ENCODE measurements at places on chromosomes 11 and 22. TPM values are rescaled to one million over a fixed set of nuclear protein-coding genes. Genes with fewer than 3 reads are reported as not detected.

- no peak for DNase-seq
Measured at GRCh38 chr11:64256300-64256699, 5.0 kb downstream of the PLCB3 start.

GRCh38 chr11:20099527-20099926, 60.7 kb downstream of the DBX1 start:
- no peak for DNase-seq

Gene WNT11
- not detected for total RNA-seq

GRCh38 chr22:48886604-48887393, 940.9 kb downstream of the BRD1 start:
- DNase-seq, result no peak

Gene HOATZ
- total RNA-seq, result not detected

- no peak for DNase-seq
Measured at GRCh38 chr11:367956-368413, 1.3 kb upstream of the B4GALNT4 start.

- no peak for DNase-seq
Measured at GRCh38 chr11:112558691-112559090, 298.0 kb upstream of the PLET1 start.

Gene MGAT3
- 34.1 TPM for total RNA-seq

- DNase-seq, result no peak
Measured at GRCh38 chr11:94020777-94021481, at the start of gene HEPHL1. Gene HEPHL1, plus strand, starts transcription at chr11:94021354. Its CDS starts 15 bp downstream, at chr11:94021369.

Gene SCO2
- total RNA-seq, result 4.1 TPM

DNA sequence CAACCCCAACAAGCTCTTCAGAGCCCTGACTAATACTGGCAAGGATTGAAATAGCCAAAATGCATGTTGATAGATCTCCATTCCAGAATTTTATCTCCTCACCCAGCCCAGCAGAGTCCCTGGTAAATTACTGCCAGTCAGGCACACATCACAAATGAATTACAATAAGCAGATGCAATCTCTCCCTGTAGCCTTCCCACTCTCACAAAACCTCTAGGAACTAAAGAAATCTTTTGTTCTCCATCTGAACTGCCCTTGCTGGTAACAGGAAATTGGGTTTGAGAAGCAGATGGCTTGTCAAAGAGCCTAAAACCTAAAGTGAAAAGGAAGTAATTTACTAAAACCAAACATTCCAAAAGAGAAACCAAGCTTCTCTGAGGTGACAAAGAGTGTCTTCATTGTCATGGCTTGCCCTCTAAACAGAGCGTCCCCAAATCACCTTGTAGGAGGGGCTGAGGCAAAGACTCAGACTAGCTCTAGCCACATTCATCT, 59.5 kb downstream of the FAM168A start:
- DNase-seq, result peak; percentile 24

Gene CNGA4
- total RNA-seq, result 0.97 TPM

- DNase-seq, result no peak
Measured at GRCh38 chr11:15780382-15780781, 576.0 kb downstream of the SOX6 start.

Gene OR52E5
- total RNA-seq, result not detected

DNA sequence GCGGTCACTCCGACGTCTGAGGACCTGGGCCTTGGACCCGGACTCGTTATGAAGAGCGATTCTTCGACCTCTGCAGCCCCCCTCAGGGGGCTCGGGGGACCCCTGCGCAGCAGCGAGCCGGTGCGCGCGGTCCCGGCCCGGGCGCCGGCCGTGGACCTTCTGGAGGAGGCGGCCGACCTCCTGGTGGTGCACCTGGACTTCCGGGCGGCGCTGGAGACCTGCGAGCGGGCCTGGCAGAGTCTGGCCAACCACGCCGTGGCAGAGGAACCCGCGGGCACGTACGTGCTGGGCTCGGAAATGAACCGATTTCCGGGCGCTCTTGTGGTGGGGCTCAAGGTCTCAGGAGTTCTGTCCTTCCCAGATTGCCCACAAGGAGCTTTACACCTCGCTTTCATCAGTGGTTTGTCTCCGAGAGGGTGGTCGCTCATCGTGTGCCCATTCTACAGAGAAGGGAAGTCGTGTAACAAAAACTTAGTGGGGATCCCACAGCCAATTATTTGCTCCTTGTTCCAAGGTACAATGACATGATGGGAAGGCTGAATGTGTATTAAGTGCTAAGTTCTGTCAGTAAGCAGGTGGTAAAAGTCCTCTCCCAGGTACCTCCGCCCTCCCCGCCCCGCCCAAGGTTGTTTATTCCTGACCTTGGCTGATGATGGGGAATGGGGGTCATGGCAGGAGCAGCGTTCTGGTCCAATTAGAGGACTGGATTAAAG, 695 bp downstream of the PEX26 start:
- peak; percentile 69 for DNase-seq

DNA sequence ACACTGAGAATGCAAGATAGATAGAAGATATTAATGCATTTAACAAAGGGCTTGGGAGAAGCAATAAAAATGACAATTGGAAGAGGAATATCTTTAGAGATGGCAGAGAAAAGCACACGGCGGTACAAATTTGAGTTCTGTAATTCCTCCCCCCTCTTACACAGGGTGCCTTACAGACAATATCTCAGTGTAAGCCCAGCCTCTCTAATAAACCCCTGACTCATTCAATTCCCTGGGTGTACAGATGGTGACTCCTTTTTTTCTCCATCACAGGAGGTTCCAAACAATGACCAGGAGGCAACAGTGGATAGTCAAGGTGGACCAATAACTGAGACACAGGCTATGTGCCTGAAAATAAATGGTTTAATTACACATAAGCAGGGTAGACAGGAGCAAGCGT, 598.6 kb downstream of the OPCML start:
- DNase-seq, result no peak

- no peak for DNase-seq
Measured at GRCh38 chr11:33195462-33196173, 34.3 kb upstream of the CSTF3 start.

GRCh38 chr11:32418836-32419235, 16.5 kb downstream of the WT1 start:
- no peak for DNase-seq

Gene C11orf16
- not detected for total RNA-seq

- DNase-seq, result no peak
Measured at GRCh38 chr11:73393011-73393380, 16.8 kb downstream of the RELT start.

- no peak for DNase-seq
Measured at GRCh38 chr11:57315491-57315890, 9.3 kb downstream of the TNKS1BP1 start.

- DNase-seq, result no peak
Measured at GRCh38 chr11:59225017-59225416, 12.3 kb upstream of the MPEG1 start.

DNA sequence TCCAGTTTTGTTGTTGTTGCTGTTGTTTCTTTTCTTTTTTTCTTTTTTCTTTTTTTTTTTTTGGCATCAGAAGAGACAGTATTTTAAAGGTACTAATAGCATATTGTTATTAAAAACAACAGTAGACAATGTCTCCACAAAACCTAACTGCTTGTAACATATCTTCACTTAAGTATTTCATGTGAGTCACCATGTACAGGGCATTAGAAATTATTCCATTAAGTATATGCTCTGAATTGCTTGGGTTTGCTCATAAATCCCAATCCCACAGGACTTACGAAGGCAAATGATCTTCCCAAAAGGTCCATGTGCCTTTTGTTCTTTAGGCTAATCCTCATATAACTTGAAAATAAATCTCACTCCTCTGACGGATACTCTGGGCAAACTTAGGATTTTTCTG, 35.9 kb downstream of the MAP6 start:
- no peak for DNase-seq

Gene UPK3A
- total RNA-seq, result not detected

Gene CYB5R2
- not detected for total RNA-seq

Gene PDE3B
- total RNA-seq, result not detected

GRCh38 chr22:18109410-18110193, 1.0 kb upstream of the TUBA8 start:
- no peak for DNase-seq

- peak; percentile 82 for DNase-seq
Measured at GRCh38 chr11:48109046-48109666, 107.5 kb upstream of the OR4B1 start.

GRCh38 chr22:41479671-41480396, 10.9 kb downstream of the ACO2 start:
- DNase-seq, result no peak

DNA sequence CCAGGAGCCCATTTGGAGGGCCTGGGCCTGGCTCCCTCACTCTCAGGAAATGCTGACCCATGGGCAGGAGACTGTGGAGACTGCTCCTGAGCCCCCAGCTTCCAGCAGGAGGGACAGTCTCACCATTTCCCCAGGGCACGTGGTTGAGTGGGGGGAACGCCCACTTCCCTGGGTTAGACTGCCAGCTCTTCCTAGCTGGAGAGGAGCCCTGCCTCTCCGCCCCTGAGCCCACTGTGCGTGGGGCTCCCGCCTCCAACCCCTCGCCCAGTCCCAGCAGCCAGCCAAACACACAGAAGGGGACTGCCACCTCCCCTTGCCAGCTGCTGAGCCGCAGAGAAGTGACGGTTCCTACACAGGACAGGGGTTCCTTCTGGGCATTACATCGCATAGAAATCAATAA, 37.1 kb downstream of the CDKN1C start:
- DNase-seq, result no peak

- no peak for DNase-seq
Measured at GRCh38 chr11:43071338-43071737, 240.5 kb upstream of the API5 start.

Gene SCGB2A2
- total RNA-seq, result not detected

Gene GAL3ST1
- total RNA-seq, result not detected

Gene CPT1A
- 17.2 TPM for total RNA-seq

DNA sequence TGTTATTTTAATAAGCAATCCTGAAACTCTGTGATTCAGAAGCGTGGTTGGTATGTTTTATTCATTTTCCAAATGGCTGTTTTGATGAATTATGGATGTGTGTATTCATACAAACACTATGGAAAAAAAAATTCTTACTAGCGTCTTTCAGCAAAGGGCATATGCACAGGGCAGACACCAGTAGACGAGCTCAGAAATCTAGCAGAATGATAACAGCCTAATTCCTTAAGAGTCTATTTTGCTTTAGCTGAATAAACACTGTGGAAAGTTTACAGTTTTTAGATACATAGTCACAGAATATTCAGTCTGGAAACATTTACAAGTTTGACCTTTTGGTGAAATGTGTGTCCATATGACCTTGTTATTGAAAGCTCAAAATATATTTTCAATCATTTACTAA, 418.8 kb upstream of the LUZP2 start:
- DNase-seq, result no peak

Gene RAB39A
- total RNA-seq, result 1.8 TPM

DNA sequence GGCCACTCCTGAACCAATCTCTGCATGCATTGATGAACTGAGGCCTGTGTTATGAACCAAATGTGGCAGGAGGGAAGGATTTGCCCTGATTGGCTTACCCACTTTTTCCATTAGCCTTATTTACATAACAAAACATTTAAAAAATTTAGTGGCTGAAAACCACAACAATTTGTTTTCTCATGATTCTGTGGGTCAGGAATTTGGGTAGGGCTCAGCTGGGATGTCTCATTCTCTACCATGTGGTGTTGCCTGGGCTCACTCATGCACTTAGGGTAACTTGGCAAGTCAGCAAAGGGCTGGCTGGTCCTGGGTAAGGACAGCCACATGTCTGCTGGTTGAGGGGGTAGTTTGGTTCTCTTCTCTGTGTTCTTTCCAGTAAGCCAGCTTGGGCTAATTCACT, 35.1 kb upstream of the CYP2R1 start:
- DNase-seq, result no peak

DNA sequence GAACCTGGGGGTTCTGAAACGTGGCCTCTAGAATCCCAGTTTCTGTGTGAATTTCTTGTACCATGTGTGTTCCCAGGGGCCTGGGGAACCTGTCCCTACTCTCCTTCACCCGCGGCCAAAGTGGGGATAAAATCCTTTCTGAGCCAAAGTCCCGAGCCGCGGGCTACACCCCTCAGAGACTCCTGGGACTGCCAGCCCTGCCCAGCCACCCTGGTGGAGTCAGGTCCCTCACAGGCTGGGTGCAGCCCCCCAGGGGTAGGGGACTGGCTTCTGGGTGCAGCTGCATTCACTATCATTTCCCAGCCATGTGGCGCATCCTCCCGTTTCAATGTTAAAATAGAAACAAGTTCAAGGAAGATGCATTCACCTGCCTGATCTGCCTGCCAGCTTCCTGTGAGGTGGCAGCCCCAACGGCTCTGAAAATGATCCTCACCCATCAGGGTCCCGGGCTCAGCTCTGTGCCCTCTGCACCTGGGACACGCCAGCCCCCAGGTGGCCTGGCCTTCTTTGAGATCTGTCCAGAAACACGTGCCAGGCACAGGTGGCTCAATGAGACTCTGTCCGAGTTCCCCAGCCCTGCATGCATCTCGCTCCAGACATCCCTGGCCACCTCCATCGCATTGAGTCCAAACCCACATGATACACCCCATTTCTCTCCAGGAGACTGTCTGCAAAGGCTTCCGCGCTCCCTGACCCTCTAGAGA, 338.8 kb downstream of the CTTN start:
- DNase-seq, result no peak

GRCh38 chr11:28495333-28495732, 387.1 kb downstream of the METTL15 start:
- DNase-seq, result no peak

- DNase-seq, result no peak
Measured at GRCh38 chr11:107791343-107792048, 67.1 kb downstream of the SLC35F2 start.

GRCh38 chr11:1208394-1209261, 14.2 kb upstream of the MUC5B start:
- no peak for DNase-seq

Gene MMP7
- total RNA-seq, result not detected

Gene GSTT2
- total RNA-seq, result not detected

DNA sequence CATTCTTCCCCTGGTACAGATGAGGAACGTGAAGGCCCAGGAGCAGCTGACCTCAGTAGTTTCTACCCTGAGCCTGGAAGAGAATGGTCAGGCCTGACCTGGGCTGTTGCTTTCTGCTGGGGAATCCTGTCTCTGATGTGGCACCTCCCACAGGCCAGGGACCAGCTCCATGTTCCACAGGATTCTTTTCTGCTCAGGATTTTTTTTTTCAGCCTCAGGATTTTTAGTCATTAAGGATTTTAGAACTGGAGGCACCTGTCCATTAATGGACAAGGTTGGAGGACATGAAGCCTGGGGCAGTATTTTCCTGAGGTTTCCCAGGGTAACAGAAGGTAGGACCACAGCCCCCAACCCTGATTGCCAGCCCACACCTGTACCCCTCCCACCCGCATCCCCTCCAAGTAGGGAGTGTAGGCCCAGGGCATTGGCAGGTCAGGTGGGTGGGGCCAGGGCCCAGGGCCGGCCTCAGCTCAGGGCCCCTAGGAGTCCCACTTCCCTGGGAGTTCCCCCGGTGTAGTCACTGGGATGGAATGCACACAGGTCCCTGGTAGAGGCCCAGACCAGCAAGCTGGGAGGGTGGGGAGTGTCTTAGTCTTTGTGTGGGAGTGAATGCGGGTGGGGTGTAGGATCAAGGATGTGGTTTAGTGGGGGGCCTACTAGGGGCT, 16.1 kb downstream of the BIK start:
- no peak for DNase-seq

Gene TRIM6
- total RNA-seq, result not detected

DNA sequence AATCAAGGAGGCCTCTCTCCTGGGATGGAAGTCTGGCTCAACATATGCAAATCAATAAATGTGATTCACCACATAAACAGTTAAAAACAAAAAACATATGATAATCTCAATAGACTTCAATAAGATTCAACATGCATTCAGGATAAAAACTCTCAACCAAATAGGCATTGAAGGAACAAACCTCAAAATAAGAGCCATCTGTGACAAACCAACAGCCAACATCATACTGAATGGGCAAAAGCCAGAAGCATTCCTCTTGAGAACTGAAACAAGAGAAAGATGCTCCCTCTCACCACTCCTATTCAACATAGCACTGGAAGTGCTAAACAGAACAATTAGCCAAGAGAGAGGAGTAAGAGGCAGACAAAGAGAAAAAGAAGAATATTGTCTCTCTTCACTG, 54.0 kb upstream of the SEZ6L start:
- DNase-seq, result no peak
